GM13976 (cell line): ENCODE measurements at places on chromosomes 6 and 20.

- DNase-seq = no peak
Observed at GRCh38 chr6:160394654-160395035, 46.5 kb downstream of the SLC22A3 start.

- peak; percentile 45 for DNase-seq
Observed at GRCh38 chr20:45450097-45450818, 19.3 kb upstream of the WFDC2 start.

DNA sequence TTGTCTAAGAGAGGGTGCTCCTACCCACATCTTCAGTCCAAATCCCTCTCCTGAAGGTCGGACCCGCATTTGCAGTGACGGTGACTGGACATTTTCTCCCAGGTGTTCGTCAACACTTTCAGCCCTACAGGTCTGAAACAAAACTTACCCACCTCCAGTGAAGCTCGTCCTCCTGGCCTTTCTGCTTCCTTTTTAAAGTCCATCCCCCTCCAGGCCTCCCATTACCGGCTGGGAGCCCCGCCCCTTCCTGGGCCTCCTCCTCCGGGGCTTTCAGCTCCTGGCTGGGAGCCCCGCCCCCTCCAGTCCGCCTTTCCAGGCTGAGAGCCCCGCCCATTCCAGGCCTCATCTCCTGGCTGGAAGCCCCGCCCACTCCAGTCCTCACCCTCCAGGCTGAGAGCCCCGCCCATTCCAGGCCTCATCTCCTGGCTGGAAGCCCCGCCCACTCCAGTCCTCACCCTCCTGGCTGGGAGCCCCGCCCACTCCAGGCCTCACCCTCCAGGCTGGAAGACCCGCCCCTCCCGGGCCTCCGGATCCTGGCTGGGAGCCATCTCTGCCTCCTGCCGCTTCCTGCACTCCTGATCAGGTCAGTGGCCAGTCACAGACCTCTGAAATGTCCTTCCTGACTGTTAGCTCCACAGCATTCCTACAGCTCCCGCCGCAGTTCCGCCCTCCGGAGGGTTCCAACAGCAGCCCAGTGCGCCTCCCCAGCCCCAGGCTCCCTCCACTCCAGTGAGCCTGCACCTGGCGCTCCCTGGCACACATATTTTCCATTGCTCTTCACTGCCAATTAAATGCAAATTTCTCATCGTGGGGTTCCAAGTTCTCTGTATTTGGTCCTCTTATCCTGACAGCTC lies 98.5 kb downstream of the LY86 start:
- DNase-seq = no peak

- no peak for DNase-seq
Observed at GRCh38 chr6:62217866-62218265, 68.2 kb downstream of the KHDRBS2 start.

DNA sequence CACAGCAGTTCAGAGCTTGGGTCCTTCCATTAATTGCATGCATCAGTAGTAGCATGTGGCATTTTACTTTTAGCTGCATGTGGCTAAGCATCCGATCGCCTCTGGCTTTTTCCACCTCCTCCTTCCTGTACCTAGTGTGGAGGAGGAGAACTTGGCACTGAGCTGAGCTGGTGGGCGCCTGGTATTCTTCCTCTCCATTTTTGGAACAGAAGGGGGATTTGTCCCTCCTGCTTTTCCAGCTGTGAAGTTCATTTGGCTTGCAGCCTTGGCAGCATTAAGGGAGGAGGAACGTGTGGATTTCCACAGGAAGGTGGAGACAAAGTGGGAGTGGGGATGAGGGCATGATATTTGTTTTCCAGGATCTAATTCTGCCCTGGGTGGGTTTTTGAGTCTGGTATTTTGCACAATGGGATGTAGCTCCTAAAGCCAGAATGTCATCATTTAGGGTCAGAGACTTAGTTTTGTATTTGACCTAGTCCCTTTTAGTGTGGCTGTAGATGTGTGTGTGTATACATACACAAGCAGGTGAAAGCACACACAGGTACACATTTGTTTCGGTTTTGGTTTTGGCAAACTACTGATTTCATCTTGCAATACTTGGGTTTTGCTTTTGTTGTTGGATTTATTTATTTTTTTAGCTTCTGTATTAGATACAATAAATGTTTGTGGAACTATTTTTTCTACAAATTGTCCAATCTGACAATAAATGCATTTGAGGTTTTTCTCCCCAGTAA lies 90.0 kb downstream of the SASH1 start:
- no peak for DNase-seq

DNA sequence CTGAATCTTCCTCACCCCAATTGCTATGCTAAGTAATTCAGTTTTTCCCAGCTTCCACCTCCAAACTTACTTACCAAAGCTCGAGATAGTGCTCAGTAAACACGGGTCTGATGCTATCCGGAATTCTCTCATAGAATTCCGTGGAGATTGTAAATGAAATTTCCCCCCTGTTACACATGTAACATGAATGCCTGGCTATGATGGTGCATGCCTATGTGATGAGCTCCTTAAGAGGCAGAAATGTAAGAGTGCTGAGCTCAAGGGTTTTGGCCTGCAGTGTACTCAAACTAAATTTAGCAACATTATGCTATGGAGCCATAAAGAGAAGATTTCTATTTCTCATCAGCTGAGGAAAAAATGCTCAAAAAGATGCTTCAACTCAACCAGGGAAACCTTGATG lies 133.4 kb upstream of the FUT9 start:
- DNase-seq = no peak

- DNase-seq = no peak
Observed at GRCh38 chr6:158941246-158941645, 58.8 kb downstream of the RSPH3 start.

GRCh38 chr20:5586720-5587119 lies 163.5 kb upstream of the SHLD1 start:
- DNase-seq = no peak

GRCh38 chr6:40476673-40477072 lies 110.5 kb downstream of the LRFN2 start:
- DNase-seq = no peak

GRCh38 chr6:158900663-158901312 lies 81.6 kb upstream of the EZR start:
- DNase-seq = no peak

DNA sequence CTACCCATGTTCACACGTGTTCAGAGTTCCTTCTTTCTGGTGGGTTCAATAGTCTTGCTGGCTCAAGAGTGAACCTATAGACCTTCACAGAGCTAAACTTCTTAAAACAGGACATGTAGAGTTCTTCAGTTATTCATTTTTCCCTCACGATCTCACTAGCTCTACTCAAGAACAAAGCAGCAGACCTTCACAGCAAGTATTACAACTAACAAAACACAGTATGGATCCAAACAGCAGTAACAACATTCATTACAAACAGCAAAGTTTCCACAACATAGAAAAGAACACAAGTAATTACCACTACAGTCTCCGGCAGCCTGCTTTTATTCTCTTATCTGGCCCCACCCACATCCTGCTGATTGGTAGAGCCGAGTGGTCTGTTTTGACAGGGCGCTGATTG lies 39.5 kb upstream of the MCUR1 start:
- DNase-seq = no peak

DNA sequence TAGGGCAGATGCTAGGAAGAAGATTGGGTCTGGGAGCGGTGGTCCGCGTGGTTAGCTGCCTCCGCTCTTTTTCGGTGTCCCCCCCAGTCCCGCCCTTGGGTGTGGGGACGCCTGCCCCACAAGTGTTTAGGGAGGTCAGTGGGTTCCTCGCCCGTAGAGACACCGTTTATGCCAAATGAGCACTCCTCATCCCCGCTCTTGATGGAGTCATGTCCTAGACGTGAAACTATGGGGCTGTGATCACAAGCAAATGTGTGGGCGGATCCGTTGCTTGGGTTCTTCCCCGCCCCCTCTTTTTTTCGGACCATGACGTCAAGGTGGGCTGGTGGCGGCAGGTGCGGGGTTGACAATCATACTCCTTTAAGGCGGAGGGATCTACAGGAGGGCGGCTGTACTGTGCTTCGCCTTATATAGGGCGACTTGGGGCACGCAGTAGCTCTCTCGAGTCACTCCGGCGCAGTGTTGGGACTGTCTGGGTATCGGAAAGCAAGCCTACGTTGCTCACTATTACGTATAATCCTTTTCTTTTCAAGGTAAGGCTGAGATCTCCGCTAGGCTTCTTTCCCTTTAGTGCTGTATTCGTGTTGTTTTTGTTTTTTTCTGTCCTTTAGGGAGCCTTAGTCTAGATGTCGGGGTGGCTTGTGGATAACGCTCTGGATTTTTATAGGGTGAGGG lies at the start of gene HSP90AB1:
HSP90AB1 (plus strand) TSS at position 439 of the 675 bp plus-strand sequence. CDS start 1,529 bp downstream, outside the sequence.
- peak; percentile 94 for DNase-seq

- peak; percentile 58 for DNase-seq
Observed at GRCh38 chr6:87905101-87905641, 142.5 kb upstream of the SPACA1 start.

- no peak for DNase-seq
Observed at GRCh38 chr6:53458105-53458866, 86.6 kb downstream of the GCLC start.

- no peak for DNase-seq
Observed at GRCh38 chr20:57124800-57125517, 141.5 kb downstream of the BMP7 start.

DNA sequence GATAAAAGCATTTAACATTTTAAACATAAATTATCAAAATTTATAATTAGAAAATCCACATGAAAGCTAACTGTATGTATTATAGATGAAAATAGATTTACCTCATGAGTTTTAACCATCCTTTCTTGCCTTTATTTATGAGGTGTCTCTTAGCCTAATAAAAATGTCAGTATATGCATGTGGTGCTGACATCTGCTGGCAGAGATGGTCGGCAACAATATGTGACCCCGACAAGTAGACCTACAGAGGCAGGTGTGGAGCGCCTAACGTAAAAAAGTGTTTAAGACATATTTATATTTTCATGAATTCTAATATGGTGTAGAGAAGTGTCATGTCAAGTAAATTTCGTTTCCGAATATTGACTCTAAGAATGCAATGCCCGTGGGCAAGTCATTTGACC lies 149.0 kb upstream of the FUT9 start:
- DNase-seq = no peak

DNA sequence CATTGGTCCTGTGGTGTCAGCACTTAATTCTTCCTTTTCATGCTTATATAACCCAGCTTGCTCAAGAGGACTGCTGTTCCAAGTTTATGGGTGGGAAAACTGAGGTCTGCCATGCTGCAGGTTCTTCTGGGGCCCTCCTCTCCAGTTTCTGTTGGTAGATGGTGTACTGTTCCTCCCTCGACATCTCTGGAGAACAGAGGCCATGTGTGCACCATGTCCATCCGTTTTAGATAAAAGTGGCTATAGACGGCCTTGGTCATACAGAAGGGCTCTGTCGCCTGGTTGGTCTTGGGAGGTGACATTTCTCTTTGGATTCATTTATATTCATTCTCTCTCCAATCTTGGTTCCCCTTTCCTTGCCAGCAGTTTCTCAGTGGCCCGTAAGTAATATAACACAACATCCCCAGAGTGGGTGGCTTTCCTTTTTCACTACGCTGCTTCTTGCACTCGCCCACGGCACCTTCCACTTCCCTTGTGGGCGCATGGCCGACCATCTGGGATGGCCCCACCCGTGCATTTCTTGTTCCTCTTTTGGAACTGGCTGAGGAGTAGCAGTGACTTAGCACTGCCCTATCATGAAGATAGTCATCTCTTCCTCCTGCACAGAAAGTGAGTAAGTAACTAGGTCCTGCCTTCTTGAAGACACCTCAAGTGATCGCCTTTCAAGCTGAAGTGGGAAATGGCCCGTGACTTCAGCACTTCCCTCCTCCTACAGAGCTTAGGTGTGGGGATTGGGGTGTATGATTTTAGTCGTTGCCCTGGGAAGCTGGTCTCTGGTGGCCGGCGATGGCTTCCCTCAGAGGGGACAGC lies 94.2 kb downstream of the RREB1 start:
- DNase-seq = peak; percentile 83

GRCh38 chr6:108464418-108465097 lies 96.2 kb upstream of the FOXO3 start:
- DNase-seq = no peak

DNA sequence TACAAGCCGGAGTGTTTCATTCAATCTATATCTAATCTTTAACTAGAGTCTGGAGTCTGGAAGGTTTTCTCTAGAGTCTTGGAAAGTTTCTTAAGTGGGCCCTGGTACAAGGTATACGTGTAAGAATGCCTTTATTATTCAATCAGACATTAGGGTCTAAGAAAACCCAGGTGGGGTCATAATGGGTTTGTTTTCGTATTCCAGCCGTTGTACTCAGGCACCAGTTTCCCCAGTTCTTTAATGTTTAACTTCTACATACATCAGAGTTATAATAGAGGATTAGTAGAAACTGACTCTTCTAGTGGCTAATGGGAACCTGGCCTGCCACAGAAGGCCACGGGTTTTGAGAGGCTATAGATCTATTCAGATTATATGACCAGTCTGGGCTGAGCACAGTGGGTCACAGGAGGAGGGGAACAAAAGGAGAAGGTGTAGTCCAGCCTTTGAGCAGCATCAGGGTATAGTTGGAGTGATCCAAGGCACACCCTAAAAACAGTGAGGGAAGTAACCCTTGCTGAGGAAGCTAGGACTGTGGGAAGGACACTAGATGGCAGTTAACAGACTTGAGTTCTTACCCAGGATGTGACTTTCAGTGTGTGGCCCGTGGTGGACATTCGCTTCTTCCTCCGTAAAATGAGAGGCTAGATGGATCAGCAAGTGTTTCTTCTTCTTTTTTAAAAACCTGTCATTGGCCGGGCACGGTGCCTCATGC lies 15.5 kb downstream of the FAM83B start:
- no peak for DNase-seq

DNA sequence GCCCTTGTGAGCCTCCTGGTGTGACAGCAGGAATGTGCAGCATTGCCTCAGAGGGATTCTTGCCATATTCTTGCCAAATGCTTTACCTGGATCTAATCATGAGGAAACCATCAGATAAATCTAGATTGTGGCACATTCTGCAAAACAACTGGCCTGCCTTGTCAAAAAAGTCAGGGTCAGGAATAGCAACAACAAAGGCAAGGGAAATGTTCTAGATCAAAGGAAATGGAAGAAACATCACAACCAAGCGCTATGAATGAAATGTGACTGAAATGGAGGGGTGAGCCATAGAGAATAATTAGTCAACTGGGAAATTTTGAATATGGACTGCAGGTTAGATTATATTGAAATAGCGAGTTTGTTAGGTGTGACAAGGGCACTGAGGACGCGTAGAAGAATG lies 262.6 kb upstream of the CDYL start:
- DNase-seq = no peak

- DNase-seq = no peak
Observed at GRCh38 chr6:11766043-11766442, 12.6 kb downstream of the ADTRP start.

- DNase-seq = no peak
Observed at GRCh38 chr6:158743033-158743651, 76.0 kb downstream of the EZR start.
